Activated CD4-positive, alpha-beta T cell treated with anti-CD3 and anti-CD28 coated beads for 36 hours (primary cell): ENCODE measurements at places on chromosomes 12 and 14.

DNA sequence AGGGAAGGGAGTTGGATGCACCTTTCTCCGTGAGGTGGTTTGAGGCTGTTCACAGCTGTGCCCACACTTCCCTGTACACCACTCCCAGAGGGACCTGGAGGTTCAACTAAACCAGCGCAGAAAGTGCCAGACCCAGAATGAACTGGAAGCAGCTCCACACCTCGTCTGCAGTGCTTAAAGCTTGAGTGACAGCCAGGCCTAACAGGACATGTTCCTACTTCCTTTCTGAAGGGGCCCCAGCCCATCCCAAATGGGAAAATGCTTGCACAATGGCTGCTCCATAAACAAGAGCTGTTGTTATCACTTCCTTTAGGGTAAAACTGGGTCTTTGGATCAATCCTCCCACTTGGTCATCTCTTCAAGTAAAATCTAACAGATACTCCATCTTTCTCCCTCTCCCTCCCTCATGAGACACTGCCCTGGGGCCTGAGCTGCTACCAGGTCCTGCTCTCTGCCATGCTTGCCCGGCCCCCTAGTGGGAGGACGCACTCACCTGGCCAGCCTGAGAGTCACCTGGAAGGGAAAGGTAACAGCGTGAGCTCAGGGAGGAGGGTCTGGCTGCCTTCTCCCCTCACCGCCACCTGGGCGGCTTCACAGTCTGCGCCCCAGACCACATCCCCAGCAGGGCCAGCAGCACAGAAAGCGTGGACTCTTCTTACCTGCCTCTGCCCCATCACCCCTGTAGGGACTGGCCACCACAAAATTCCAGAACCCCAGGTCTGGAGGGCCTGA, 33.5 kb downstream of the ISCA2 start:
- DNase-seq, result no peak

DNA sequence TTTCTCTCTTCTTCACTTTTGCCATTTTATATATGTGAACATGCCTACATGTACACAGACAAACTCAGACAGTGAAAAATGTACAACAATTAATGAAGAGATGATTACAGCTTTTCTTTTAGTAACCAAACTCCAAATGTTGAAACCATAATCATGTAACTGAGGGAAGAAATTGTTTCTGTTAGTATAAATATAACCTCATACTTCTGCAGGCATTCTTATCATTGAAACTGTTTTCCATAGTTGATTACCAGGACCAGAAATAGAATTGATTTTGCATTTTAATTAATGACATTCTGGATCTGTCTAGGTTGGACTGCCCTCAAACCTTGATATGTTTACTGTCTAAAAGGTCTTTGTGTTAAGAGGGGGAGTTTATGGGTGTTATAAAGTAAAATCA, 3.2 kb downstream of the ANO4 start:
- no peak for DNase-seq

- no peak for DNase-seq
These were observed 46.8 kb upstream of the OR5AU1 start for GRCh38 chr14:21202463-21203358.

DNA sequence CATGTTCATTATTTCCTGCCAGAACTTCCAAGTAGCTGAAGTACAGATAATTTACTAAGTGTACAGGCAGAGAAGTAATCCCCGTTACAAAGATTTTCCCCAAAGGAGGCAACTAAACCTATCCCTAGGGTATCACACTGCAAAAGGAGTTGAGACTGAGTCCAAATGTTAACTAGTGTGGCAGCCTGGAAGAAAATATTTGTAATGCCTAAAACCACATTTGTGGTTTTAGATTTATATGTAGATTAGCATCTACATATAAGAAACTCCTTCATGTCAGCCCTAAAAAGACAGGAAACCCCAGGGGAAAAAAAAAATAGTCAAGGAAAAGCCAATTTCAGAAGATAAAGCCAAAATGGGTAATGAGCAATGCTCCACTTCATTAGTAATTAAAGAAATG, 1.4 kb upstream of the RNASE12 start:
- DNase-seq, result no peak

- DNase-seq, result no peak
These were observed 149.1 kb downstream of the KICS2 start for GRCh38 chr12:64072916-64073575.

DNA sequence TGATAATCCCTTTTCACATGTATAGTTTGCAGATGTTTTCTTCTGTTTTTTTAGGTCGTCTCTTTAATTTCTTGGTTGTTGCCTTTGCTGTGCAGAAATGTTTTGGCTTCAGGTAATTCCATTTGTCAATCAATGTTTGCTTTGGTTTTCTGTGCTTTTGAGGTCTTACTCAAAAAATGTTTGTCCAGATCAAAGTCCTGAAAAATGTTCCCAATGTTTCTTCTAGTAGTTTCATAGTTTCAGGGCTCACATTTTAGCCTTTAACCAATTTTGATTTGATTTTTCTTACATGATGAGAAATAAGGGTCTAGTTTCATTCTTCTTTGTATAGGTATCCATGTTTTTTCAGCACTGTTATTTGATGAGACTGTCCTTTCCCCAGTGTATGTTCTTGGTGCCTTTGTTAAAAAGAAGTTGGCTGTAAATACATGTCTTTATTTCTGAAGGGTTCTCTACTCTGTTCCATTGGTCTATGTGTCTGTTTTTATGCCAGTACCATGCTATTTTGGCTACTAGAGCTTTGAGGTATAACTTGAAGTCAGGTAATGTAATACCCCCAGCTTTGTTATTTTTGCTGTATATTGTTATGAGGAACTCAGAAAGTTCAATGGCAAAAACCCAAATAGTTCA, 578.7 kb upstream of the SEL1L start:
- no peak for DNase-seq

GRCh38 chr12:112950701-112951100, 12.4 kb downstream of the OAS3 start:
- no peak for DNase-seq

GRCh38 chr14:76695263-76695920, 65.9 kb upstream of the VASH1 start:
- DNase-seq, result no peak

- no peak for DNase-seq
These were observed 491.8 kb downstream of the NPAS3 start for GRCh38 chr14:33430414-33431035.

GRCh38 chr12:131218923-131219669, 265.4 kb downstream of the ADGRD1 start:
- DNase-seq, result no peak

DNA sequence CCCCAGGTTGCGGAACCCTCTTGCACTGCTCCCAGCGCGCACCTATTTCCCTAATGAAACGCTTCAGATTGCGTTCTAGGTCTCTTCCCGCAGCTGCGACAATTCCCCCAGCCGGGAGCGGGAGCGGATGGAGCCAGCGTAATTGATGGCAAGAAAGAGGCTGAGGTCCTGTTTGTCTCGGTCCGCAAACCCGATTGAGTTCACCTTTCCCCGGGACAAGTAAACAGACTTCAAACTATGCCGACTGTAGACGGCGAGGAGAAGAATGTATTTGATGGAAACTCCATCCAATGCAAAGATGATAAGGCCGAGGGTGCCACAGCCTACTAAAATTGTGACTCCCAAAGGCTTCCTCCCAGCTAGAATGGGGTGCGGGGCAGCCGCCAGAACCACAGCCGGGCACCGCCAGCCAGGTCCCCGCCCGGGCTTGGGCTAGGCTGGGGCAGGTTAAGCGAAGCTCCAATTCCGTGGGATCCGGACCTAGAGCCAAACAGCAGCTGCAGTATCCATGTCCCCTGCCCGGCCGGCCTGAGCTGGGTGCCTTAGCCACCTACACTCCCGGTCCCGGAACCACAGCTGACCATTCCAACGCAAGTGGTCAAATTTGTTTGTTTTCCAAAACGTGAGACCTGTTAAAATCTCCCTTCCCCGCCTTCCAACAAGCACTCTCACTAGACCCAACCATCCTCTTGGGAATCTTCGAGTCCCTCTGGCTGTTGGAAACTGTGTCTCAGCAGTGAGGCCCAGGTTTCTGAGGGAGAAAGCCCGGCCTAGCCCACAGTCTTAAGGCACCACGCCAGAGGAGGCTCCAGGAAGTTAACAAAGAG, 5.5 kb downstream of the NKX2-1 start:
- peak; percentile 7 for DNase-seq

DNA sequence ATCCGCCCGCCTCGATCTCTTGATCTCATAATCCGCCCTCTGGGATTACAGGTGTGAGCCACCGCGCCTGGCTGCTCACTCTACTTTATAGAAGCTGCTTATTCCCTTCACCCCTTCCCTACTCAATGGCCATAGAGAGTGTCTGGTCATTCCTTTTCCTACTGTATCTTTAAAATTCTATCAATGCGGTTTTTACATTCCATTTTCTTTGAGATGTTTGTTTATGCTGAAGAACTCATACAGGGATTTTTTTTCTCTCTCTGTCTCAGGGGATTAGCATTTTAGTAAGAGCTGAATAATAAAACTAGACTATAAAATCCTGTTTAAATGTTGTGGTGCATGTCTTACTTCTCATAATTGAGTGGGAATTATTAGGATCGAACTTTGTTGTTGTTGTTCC, 218.6 kb upstream of the FOXN3 start:
- DNase-seq, result no peak

DNA sequence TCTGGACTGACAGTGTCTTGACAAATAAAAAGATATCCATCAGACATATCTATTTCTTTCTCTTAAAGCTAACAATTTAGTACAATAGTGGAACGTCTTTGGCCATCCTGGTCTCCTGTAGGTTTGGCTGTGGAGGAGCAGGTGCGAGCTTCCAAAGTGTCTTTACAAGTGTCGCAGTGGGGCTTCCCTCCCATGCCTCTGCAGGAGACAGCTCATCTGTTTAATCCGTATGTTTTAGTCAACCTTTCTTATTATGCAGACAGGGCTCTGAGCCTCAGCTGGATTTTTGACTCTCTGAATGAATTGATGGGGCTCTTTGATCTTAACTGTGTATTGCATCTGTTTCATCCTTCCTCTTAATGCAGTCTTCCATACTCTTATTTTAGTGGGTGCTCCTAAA, 57.5 kb downstream of the RMST start:
- DNase-seq, result no peak

DNA sequence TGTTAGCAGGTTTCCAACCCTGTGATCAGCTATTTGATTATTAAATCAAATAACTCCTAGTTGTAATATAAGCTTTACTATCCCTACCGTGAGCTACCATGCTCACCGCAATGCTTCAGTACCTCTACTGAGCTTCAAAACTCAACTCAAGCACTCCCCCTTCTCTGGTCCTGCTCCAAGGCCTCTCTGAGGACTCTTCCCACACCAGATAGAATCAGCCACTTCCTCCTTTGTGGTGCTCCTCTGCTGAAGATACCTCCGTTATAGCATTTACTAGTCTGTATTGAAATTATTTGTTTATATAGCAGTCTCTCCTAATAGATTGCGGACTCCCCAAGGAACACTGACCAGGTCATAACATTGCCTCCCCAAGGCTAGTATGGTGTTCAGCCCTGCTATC, 17.5 kb downstream of the AREL1 start:
- no peak for DNase-seq

- DNase-seq, result no peak
These were observed 115.0 kb downstream of the PCNX1 start for GRCh38 chr14:71022012-71022869.

DNA sequence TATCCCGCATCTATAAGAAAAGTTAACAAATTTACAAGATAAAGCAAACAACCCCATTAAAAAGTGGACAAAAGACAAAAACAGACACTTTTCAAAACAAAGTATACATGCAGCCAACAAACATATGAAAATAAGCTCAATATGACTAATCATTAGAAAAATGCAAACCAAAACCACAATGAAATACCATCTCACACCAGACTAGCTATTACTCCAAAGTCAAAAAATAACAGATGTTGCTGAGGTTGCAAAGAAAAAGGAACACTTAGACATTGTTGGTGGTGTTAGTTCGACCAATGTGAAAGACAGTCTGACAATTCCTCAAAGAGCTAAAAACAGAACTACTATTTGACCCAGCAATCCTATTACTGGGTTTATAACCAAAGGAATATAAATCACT, 968.6 kb upstream of the USP15 start:
- DNase-seq, result no peak

- DNase-seq, result no peak
These were observed 17.5 kb downstream of the CAMKK2 start for GRCh38 chr12:121279071-121279375.

- no peak for DNase-seq
These were observed 13.2 kb downstream of the KRT76 start for GRCh38 chr12:52763991-52764390.

GRCh38 chr12:46794593-46795190, 31.1 kb downstream of the SLC38A4 start:
- peak; percentile 10 for DNase-seq

- peak; percentile 47 for DNase-seq
These were observed 340.1 kb downstream of the GLT1D1 start for GRCh38 chr12:129193263-129193871.

DNA sequence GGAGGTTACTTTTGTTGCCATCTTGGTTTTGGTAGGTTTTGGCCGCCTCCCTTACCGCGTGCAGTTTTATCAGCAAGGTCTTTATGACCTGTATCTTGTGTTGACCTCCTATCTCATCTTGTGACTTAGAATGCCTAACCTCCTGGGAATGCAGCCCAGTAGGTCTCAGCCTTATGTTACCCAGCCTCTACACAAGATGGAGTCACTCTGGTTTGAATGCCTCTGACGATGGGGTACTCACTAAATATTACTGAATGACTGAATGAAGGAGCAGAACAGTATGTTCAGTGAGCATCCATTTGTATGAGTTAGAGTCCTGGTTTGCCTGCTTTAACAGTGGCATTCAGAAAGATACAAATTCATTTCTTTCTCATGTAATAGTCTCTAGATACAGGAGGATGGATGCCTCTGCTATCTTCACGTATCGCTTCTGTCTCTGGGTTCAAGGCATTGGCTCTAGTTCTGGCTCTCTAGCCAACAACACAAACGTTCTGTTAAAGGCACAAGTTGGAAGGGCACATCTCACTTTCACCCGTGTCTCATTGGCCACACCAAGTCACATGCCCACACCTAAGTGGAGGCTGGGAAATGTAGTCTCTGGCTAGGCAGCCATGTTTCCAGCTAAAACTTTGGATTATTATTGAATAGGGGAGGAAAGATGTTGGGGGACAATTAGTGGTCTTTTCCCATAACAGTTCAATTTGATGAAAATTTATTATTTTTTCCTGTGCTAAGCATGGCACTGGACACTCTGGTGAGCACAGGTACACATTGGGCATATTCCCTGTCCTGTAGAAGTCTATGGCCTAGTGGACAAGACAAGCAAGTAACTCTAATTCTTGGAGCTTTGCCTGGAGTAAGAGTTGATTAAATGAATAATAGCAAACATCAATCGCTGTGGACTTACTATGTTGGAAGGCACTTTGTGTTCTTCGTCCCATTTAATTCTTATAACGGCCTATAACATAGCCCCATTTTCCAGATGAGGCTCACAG, 75.2 kb upstream of the RPH3A start:
- DNase-seq, result peak; percentile 35
